Astrocyte of the hippocampus (primary cell): ENCODE measurements at places on chromosomes 6 and 20.

GRCh38 chr20:9081423-9081966 lies 12.6 kb downstream of the PLCB4 start:
- no peak for DNase-seq

GRCh38 chr20:20360464-20360863 lies 7.4 kb upstream of the INSM1 start:
- peak; percentile 88 for DNase-seq

- DNase-seq, result no peak
These were observed 1.6 kb downstream of the POLR1H start for GRCh38 chr6:30062471-30063178.

GRCh38 chr20:38032585-38033329 lies 499 bp downstream of the TTI1 start:
- DNase-seq, result no peak

DNA sequence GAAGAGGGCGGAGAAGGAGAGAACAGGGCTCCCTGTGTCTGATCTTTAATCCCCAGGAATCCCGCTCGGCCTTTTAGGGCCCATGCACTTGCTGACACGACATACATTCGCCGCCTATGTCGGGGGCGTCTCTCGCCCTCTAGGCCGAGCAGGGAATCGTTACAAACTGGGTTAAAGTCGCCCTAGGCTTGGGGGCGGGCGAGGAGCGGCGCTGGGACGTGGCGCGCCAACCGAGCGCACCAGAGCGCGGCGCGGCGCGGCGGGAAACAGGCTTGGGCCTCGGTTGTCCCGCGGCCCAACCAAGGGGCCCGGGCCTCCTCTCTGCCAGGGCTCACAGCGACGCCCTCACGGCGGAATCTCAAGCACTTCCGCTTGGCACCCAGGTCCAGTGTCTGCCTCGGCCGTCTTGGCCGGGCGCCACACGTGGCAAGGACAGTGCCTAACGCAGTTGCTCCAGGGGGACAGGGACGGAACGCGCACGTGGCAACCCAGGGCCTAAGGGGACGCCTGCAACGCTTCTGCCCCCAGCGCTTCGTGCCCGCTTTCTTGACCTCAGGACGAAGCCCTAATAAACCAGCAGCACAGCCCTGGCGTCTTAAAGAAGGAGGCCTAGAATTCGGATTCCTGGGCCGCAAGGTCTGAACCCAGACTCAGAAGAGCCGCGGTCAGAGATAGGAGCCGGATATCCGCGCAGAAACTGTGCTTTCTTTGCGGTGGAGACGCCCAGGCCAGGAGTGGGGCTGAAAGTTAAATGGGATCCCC lies 71.5 kb downstream of the NCR2 start:
- DNase-seq, result peak; percentile 24

DNA sequence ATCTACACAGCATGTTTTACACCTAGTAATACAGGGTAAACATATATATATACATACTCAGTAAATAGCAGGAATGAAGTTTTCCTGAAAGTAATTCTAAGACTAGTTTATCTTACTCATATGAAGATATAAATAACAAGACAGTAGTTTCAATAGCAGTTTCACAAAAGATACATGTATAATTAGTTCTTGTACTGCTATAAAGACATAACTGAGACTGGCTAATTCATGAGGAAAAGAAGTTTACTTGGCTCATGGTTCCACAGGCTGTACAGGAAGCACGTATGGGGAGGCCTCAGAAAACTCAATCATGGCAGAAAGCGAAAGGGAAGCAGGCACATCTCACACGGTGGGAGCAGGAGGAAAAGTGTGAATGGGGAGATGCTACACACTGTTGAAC lies 16.9 kb downstream of the RARS2 start:
- no peak for DNase-seq

GRCh38 chr20:60541991-60542390 lies 583.8 kb downstream of the CDH26 start:
- DNase-seq, result no peak
